Activated CD4-positive, CD25-positive, alpha-beta regulatory T cell (primary cell): ENCODE measurements at places on chromosomes 5 and 9.

GRCh38 chr5:41414598-41414997, 95.8 kb downstream of the PLCXD3 start:
- no peak for DNase-seq

DNA sequence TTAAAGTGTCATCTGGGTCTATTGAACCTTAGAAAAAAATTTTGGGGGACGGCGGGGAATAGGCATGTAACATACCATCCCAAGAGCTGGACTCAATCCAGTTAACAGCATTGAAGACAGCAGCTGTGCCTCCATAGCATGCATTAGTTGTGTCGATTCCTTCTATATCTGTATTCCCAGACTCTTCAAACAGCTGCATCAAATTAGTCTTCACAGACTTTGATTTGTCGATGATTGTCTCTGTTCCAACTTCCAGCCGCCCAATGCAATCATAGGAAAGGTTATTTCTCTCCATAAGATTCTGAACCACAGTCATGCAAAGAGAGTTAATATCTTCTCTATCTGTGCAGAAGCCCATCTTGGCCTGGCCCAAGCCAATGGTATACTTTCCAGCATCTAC, 14.8 kb downstream of the HMGCS1 start:
- DNase-seq, result no peak

- no peak for DNase-seq
Measured at GRCh38 chr5:6419340-6419852, 29.3 kb upstream of the UBE2QL1 start.

DNA sequence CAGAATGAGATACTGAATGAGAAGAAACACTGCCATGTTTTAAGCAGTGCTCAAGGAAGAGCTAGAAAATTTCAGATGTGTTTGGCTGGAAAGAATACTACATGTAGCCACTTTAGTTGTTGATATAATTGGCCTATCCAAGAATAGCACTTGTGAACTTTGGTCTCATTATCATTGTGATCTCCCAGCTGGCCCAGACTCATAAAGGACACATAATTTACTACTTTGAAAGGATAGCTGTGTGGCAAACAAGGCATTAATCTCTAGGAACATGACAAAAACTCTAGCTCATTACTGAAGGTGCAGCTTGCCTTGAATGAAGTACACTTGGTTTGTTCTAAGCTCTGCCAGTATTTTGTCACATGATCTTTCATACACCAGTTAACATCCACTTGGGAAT, 356.3 kb downstream of the CSNK1G3 start:
- no peak for DNase-seq

GRCh38 chr5:7754997-7755596, 95.8 kb downstream of the CFAP90 start:
- DNase-seq, result no peak

- no peak for DNase-seq
Measured at GRCh38 chr9:82332018-82332773, 343.6 kb downstream of the SPATA31D1 start.

DNA sequence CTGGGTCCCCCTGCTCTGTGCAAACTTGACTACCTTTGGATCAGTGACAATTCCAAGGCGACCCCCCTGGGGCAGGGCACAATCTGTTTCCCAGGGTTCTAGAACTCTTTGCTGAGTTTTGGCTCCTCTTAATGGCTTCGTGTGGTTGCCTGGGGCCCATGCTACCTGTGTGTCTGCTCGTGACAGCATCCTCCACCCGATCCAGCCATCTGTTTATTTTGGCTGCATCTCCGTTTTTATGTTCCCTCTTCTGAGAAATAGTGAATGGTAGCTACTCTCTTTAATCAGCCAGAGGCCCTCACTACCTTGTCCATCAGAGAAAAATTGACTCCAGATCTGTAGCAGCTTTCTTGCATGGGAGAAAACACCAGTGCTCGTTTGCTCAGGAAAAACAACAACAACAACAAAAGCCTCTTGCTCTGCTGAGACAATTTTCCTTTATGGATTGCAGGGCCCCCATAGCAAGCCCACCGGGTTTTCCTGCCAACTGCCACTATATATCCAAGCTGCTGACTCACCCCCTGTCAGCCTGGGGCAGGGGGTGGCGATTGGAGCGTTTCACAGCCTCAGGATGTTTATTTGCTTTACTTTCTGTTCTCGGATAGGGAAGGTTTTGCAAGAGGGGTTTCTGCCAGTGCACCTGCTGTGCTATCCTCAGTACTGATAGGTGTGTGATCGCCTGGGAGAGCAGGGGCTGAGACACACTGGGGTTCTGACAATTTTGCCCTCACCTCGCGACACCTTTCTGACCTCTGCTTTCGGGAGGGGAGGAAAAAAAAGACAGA, 607.8 kb downstream of the BNC2 start:
- DNase-seq, result no peak

- no peak for DNase-seq
Measured at GRCh38 chr5:91175708-91176107, 207.4 kb downstream of the ARRDC3 start.
